Lung (tissue), 17 donors: ENCODE measurements at places on chromosomes 3 and 15.
A peak's percentile ranks its signal among the peaks of the same experiment; 100 is the strongest.

- no peak for DNase-seq
Measured at GRCh38 chr3:160055659-160056058, 67.0 kb downstream of the IL12A start.

DNA sequence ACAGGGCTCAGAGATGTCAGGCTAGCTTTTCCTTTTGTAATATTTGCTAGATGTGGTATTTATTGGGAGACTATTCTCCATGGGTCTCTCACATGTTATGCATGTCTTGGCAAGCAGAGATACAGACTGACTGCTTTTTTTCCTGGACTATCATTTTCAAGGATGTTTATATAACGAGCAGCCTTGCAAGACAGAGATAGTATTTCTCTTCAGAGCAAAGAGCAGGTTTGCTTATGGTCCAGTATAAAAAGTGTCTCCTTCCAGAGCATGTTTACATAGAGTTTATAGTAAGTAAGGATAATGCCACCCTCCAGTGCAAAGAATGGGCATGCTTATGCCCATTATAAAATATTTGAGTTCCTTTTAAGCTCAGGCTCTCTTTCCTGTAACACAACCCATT is 24.6 kb downstream of the GTF2E1 start:
- peak; percentile 4 for DNase-seq

DNA sequence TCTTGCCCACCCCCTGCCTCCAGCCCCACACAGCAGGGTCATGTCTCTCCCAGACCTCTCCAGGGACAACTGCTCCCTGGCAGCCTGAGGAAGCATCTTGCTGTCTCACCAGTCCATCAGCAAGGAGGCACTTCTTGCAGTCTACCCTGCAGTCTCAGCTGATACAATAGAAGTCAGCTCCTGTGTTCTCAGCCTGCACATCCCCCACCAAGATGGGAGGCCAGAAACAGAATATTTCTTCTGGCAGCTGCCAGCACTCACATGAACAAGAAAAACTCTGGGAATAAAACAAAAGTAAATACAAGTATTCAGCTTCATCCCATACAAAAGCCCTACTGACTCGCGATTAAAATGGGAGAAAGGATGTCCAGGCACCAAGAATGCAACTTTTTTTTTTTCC is 457.4 kb upstream of the PROK2 start:
- peak; percentile 51 for DNase-seq

GRCh38 chr15:88590759-88591158 is 30.4 kb upstream of the AEN start:
- DNase-seq, result no peak

DNA sequence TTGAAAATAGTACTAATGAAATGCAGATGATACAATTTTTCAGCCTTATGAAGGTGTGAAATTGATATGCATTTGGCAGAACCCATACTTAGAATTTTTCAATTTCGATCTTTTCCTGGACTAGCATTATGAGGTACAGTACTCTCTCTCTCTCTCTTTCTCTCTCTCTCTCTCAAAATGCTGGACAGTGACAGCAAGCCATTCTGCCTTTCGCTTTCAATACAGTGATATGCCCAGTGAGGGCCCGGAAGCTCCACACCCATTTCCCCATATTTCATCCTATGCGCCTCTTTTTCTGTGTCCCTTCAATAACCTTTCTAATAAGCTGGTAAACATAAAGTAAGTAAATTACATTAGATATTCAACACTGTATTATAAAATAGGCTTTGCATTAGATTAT is 595.0 kb upstream of the UBE2E2 start:
- DNase-seq, result no peak

- DNase-seq, result peak; percentile 26
Measured at GRCh38 chr3:55554634-55555425, 67.7 kb upstream of the WNT5A start.

- DNase-seq, result peak; percentile 79
Measured at GRCh38 chr15:91302588-91303439, 202.8 kb downstream of the SV2B start.
